ENCODE measurements at places on chromosomes 1 and 21. TPM values are rescaled to one million over a fixed set of nuclear protein-coding genes. Genes with fewer than 3 reads are reported as not detected.

EPB41 gene
- total RNA-seq = 60.5 TPM

MAP10 gene
- total RNA-seq = 1.9 TPM

SERTAD4 gene
- not detected for total RNA-seq

SAMD11 gene
- not detected for total RNA-seq

OR6N1 gene
- total RNA-seq = not detected

CD1D gene
- not detected for total RNA-seq

NPHS2 gene
- total RNA-seq = not detected

PRCC gene
- total RNA-seq = 72.1 TPM

RYR2 gene
- total RNA-seq = not detected

TRIM67 gene
- not detected for total RNA-seq

TRAF3IP3 gene
- total RNA-seq = 158 TPM

BCAN gene
- not detected for total RNA-seq

HPDL gene
- 6.1 TPM for total RNA-seq

CACNA1E gene
- total RNA-seq = 0.02 TPM

TMEM54 gene
- total RNA-seq = not detected

SPATA46 gene
- not detected for total RNA-seq

KCNA2 gene
- total RNA-seq = not detected

MRAP gene
- total RNA-seq = not detected

PEX10 gene
- total RNA-seq = 4.7 TPM

HSD3B1 gene
- not detected for total RNA-seq

LMOD1 gene
- total RNA-seq = not detected

SFN gene
- 2.3 TPM for total RNA-seq

CACNA1S gene
- total RNA-seq = not detected

IL19 gene
- not detected for total RNA-seq

KRTAP21-1 gene
- total RNA-seq = not detected

SHISA4 gene
- 0.34 TPM for total RNA-seq

DIO1 gene
- not detected for total RNA-seq

SEC16B gene
- not detected for total RNA-seq

CLDN8 gene
- not detected for total RNA-seq

FMO5 gene
- total RNA-seq = 0.23 TPM

KCNJ15 gene
- 1.5 TPM for total RNA-seq

KRTAP12-2 gene
- total RNA-seq = not detected

CEPT1 gene
- total RNA-seq = 22.9 TPM

DENND1B gene
- 21.3 TPM for total RNA-seq

RAB7B gene
- not detected for total RNA-seq

TTC22 gene
- 9.6 TPM for total RNA-seq

PRKAB2 gene
- 8.6 TPM for total RNA-seq

AGMAT gene
- total RNA-seq = 16.6 TPM

RGS1 gene
- total RNA-seq = 12.0 TPM

PTAFR gene
- total RNA-seq = 0.06 TPM

TCHH gene
- not detected for total RNA-seq

NHLH1 gene
- 0.68 TPM for total RNA-seq

MIA3 gene
- 40.7 TPM for total RNA-seq

TMPRSS15 gene
- not detected for total RNA-seq

ARTN gene
- total RNA-seq = 0.25 TPM

S100B gene
- not detected for total RNA-seq

TSPEAR gene
- total RNA-seq = not detected

ASTN1 gene
- total RNA-seq = not detected

Data from activated naive CD4-positive, alpha-beta T cell treated with anti-CD3 and anti-CD28 coated beads, Interleukin-2, amount 50 U/mL, for 72 hours (primary cell).